ENCODE measurements at places on chromosomes 7 and 10. TPM values are rescaled to one million over a fixed set of nuclear protein-coding genes. Genes with fewer than 3 reads are reported as not detected.

The TRIL gene
- not detected for total RNA-seq

- no peaks in the 10 kb centered on the region for H3K4me1 ChIP-seq
- no peaks in the 10 kb centered on the region for H3K27me3 ChIP-seq
- H3K4me3 ChIP-seq: no peak overlapping the region
- no peak for DNase-seq
- H3K27ac ChIP-seq: no peak overlapping the region
Observed at GRCh38 chr7:151832656-151833055, 44.3 kb downstream of the PRKAG2 start.

The AKR1E2 gene
- 4.7 TPM for total RNA-seq

GRCh38 chr10:126352453-126352852 lies 35.8 kb downstream of the ADAM12 start:
- H3K4me1 ChIP-seq: no peaks in the 10 kb centered on the region
- no peak overlapping the region for H3K4me3 ChIP-seq
- H3K27ac ChIP-seq: no peak overlapping the region
- no peaks in the 10 kb centered on the region for H3K27me3 ChIP-seq

DNA sequence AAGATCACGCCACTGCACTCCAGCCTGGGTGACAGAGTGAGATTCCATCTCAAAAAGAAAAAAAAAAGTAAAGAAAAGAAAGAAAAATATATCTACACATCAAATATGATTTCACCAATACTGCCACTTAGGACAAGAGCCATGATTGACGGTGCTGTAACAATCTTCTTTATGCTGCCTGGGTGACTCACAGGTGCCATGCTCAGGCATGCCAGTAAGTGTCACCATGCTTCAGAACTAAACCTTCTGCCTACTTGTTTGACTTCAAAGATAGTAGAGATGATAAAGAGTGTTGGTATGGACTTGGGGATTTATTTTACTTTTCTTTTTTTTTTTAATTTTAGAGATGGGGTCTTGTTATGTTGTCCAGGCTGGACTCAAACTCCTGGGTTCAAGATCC lies 33.6 kb upstream of the DNMBP start:
- no peak overlapping the region for H3K4me3 ChIP-seq
- H3K27ac ChIP-seq: peak overlapping the region; percentile 79
- no peaks in the 10 kb centered on the region for H3K27me3 ChIP-seq
- DNase-seq: no peak
- H3K4me1 ChIP-seq: peaks cover 29% of the 10 kb centered on the region
- no peaks in the 10 kb centered on the region for H3K36me3 ChIP-seq

DNA sequence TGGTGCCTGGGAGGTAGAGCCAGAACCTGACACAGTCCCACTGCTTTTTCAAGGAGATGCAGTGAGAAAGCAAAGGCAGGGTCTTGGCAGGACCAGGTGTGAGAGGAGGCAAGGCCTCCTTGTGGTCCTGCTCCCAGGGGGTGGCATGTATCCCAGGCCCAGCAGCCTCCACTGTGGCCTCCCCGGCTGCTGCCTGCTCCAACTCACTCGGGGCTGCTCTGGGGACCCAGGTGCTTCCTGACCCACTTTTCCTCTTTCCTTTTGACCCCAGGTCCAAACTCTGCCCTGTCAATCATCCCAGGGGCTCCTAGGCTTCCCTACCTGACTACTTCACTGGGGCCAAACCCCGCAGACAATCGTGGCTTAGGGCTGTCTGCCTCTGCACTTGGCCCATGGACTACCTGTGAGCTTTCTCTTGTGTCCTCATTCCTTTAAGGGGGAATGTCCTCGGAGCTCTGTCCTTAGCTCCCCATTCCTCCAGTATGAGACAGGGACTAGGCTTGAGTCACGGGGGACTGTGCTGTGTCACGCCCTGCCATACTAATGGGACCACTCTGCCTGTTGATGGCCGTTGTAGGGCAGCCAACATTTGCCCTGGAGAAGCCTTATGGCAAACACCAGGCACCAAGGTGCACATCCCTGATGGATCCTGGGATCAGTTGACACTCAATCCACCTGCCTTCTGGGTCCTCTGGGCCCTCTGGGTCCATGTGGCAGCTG lies 1.1 kb upstream of the AEBP1 start:
- no peaks in the 10 kb centered on the region for H3K27me3 ChIP-seq
- no peaks in the 10 kb centered on the region for H3K36me3 ChIP-seq
- no peak overlapping the region for H3K27ac ChIP-seq
- no peak overlapping the region for H3K4me3 ChIP-seq
- no peak for DNase-seq

The H2AZ2 gene
- 319 TPM for total RNA-seq
